Dermis blood vessel endothelial cell (primary cell): ENCODE measurements at places on chromosomes 1 and 21. TPM values are rescaled to one million over a fixed set of nuclear protein-coding genes. Genes with fewer than 3 reads are reported as not detected.

Gene MR1
- total RNA-seq = 2.9 and 4.0 TPM in 2 replicates

Gene OR2G6
- total RNA-seq = not detected in 2 replicates

Gene FMO1
- not detected in 2 replicates for total RNA-seq

Gene REG4
- not detected in 2 replicates for total RNA-seq

Gene TTC39A
- total RNA-seq = 2.9 and 4.1 TPM in 2 replicates

Gene ARHGEF2
- 101 and 147 TPM in 2 replicates for total RNA-seq

Gene TRIM17
- not detected in 2 replicates for total RNA-seq
